Posterior vena cava (tissue), 2 donors: ENCODE measurements at places on chromosomes 16 and 17.

- DNase-seq = no peak
These were observed 394.7 kb upstream of the ASIC2 start for GRCh38 chr17:33687831-33688230.

DNA sequence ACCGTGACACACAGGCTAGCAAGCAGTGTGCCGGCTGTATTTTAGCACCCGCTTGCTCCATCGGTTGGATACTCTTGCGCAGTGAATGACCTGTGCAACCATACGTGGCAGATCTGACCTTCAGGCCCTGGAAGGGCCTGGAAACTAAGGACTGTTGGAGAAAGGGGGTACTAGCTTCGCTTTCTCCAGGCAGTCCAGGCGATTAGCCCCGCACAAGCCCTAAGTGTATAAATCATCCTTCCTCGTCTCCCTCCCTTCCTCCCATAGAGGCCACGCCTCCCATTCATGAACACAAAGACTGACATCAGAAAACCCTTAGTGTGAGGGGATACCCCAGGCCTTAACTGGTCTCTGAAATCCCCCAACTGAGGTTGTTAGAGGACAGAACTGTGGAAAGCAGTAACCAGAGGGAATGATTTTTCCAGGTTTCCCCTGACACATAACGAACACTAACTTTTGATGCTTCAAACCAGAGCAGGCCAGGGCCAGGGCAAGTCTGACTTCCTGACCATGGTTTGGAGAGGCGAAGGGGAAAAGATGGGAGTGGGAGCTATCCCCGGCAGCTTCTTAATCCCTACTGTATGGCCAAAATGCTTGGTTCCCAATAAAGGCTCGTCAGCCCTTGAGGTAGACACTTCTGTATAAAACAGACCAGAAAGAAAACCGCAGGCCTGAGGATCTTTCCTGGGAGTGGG lies 1.4 kb upstream of the DYNLL2 start:
- no peak for DNase-seq

DNA sequence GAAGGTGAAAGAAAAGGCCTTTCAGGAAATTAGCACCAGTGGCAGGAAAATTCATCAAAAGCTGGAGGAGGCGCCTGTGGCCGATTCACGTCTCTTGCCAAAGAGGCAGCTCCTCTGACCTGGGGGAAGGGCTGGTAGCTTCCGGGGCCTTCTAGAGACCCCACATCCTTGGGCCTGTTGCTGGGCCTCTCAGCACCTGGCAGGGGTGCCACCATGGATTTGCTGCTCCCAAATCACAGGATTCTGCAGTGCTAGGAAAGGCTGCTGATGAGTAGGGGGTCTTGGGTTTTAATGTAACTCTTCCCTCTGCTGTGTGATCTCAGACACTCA lies 11.6 kb upstream of the CBFB start:
- peak; percentile 58 for DNase-seq

DNA sequence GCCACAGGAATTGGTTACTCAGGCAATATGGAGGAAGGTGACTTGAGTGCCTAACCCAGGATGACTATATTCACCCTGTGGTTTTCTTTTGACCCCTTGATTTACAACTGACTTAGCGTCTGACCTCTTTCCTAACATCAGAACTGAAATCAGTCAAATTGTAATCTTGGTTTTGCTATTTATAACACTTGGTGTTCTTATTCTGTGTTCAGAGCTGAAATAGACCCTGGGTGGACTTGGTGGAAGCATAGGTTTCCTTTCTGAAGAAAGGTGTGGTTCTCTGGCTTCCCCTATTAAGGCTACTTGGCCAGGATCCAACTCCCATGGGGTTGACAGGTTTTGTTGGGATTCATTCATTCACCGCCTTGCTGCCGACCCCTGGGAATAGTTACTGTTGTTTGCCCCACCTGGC lies 80.8 kb downstream of the CLEC16A start:
- DNase-seq = no peak

DNA sequence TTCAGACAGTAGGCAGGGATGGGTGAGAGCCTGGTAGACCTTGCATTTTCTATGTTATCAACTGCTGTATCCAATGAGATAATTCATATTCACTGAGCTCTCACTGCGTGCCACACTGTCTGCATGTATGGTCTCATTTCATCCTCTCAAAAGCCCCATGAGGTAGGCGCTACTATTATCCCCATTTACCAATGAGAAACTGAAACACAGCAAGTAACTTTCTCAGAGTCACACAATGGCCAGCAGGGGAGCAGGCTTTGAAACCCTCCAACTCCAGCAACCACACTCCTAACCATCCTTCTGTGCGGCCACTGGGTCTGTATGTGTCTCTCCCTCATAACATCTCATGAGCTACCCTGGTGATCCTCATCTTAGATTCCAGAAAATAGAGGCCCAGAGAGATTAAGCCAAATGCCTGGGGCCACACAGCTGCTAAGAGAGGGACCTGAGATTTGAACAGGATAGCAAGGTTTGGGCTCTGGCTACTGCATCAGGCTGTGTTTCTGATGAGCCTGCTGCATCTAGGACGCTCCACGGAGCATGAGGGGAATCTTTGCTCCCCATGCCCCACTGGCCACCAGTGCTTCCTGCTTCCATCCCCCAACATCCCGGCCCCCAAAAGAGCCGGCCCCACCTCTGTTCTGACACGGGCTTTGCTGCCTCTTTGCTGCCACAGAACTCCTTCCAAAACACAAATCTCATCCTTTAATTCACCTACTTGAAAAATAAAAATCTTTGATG lies 3.2 kb downstream of the CCR7 start:
- peak; percentile 69 for DNase-seq

GRCh38 chr16:58882292-58882691 lies 148.2 kb upstream of the GOT2 start:
- no peak for DNase-seq

- no peak for DNase-seq
These were observed 27.4 kb upstream of the MRC2 start for GRCh38 chr17:62599964-62600657.

DNA sequence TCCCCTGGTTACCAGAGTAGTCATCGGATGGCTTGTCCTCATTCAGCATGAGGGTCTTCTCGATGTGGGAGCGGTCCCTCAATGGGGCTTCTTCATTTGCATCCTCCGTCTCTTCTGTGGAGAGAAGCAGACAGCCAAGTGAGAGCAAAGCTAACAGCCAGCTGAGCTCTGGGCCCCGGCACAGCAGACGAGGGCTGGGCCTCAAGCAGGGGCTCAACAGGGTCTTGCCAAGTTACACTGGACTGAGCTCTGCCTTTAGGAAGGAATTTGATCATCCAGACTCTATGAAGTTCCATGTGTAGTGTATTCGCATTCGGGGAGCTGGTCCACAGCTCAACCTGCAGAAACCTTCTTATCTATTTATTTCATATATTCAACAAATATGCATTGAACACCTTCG lies 37.4 kb downstream of the SRL start:
- no peak for DNase-seq

DNA sequence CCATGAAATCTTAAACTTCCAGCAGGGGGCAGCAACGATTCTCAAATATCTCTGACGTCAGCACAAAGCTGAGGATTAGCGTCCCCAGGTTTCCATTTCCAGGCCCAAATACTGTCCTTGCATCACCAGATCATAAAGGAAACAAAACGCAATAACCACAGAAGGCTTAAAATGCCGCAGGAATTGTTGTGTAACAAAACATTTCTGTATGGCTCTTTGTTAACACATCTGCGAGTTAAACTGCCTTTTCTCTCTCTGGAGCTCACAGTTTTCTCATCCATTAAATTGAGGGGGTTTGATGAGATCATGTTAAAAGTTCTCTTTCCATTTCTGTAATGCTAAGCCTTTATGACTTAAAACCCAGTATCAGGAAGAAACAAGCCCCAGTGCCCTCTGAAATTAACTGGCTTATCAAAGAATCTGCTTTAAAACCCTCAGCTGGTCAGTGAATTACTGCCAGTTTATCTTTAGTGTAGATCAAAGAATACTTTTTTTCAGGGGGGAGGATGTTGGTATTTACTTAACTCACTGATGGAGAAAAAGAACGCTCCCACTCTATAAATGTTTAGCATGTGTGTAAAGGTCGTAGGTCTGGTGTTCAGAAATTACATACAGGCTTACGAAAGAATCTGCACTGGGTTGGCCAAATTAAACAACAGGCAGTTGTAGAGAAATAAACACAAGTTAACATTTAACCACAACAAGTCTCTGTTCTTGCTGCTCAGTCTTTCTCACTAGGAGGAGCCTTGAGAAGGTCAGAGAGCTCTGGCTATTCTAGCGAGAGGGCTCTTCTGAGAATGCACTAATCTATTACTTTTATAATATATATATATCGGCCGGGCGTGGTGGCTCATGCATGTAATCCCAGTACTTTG lies 10.6 kb upstream of the TERF2 start:
- DNase-seq = peak; percentile 78

GRCh38 chr16:5438591-5438990 lies 341.0 kb upstream of the EEF2KMT start:
- DNase-seq = no peak

GRCh38 chr16:57386381-57386951 lies 14.2 kb downstream of the CX3CL1 start:
- no peak for DNase-seq

- peak; percentile 37 for DNase-seq
These were observed 119.1 kb downstream of the BANP start for GRCh38 chr16:88070341-88070740.

GRCh38 chr17:36851250-36851649 lies 86.0 kb upstream of the LHX1 start:
- peak; percentile 29 for DNase-seq

DNA sequence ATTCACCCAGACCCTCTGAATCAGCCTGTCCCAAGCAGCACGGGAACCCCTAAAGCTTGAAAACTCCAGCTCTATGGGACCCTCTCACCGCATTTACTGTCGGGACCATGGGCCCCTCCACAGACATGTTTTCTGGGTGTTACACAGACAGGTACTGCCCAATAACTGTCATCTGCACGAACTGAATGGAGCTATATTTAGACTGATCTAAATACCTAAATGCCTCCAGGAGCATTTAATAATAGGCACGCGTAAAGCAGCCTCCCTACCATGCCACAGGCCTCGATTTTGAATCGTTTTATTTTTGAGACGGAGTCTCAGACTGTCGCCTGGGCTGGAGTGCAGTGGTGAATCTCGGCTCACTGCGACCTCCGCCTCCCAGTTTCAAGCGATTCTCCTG lies 49.7 kb downstream of the EMP2 start:
- no peak for DNase-seq

- DNase-seq = no peak
These were observed 407.5 kb upstream of the HSBP1 start for GRCh38 chr16:83400234-83400633.

- DNase-seq = no peak
These were observed 127.8 kb upstream of the KCNJ16 start for GRCh38 chr17:69947027-69947759.

- no peak for DNase-seq
These were observed 6.9 kb downstream of the CREBBP start for GRCh38 chr16:3873482-3874173.

- no peak for DNase-seq
These were observed 30.5 kb downstream of the TMEM11 start for GRCh38 chr17:21183468-21183867.

DNA sequence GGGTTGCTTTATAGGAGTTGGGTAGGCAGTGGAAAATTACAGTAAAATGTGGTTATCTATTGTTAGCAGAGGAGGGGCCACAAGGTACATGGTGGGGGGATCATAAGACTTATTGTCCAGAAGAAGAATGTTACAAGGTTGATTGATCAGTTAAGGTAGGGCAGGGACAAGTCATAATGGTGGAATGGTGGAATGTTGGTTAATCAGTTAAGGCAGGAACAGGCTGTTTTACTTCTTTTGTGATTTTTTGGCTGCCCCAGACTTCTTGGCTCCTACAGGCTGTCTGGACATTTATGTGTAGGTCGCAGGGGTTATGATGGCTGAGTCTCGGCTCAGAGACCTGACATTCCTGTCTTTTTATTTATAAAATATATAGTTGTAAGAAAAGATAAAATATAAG lies 2277.1 kb downstream of the TP53TG3F start:
- no peak for DNase-seq

- DNase-seq = no peak
These were observed 67.8 kb upstream of the TBX2 start for GRCh38 chr17:61331886-61332285.

DNA sequence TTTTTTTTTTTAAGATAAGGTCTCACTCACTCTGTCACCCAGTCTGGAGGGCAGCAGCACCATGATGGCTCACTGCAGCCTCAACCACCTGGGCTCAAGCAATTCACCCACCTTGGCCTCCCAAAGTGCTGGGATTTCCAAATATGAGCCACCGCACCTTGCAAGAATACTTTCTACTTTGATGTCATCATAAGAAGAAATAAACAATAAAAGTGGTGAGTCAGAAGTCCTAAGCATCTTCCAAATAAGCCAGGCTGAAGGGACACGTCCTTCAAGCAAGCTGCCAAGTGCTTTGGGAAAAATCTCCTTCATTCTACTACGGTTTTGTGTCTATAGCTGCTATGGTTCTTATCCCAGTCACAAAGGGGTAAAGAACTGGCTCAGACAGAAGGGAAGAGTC lies 20.3 kb downstream of the HASPIN start:
- no peak for DNase-seq

GRCh38 chr17:4974115-4974670 lies 6.6 kb upstream of the SPAG7 start:
- DNase-seq = no peak

DNA sequence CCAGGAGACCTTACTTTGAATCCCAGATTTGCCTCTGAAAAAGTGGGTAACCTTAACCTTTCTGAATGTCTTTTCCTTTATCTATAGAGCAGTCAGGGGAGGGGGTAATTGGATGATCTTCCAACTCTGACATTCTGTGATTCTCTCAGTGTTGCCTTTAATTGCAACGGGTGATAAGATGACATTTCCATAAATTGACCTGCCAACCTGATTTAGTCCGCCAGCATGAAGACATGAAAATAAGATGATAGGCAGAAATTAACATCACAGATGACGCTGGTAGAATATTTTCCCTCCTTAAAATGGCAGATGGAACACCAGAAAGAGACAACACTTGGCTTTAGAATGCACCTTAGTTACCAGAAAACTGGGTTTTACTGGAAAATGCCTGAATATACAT lies 72.6 kb downstream of the VAT1L start:
- no peak for DNase-seq

- DNase-seq = no peak
These were observed 112.3 kb downstream of the ZNF423 start for GRCh38 chr16:49743658-49744057.

GRCh38 chr17:61219460-61219859 lies 180.2 kb upstream of the TBX2 start:
- no peak for DNase-seq

DNA sequence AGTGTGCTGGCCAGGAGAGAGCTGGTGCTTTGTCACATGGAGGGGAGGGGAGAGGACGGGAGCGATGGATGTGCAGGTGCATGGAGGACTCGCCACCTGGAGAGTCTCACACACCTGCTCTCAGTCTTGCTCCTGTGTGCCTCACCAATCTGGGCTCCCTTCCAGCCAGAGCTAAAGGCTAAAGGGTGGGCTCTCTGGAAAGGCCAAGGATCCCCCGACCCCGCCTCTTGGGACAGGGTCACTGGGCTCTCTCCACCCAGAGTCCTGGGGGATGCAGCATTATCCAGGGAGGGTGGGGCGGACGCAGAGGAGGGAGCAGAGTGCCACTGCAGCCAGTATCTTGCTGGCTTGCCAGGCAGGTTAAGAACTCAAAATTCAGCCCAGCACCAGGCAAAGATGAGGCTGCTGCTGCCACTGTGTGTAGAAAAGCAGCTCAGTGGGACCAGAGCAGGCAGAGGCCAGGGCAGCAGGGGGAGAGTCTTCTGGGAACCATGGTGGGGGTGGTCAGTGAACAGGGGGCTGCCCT lies 5.4 kb upstream of the STAT5B start:
- peak; percentile 61 for DNase-seq

GRCh38 chr16:80719573-80719972 lies 84.8 kb downstream of the CDYL2 start:
- no peak for DNase-seq

- DNase-seq = no peak
These were observed 5.2 kb downstream of the RUSF1 start for GRCh38 chr16:31502981-31503380.
